ENCODE measurements at places on chromosomes 3 and 15. TPM values are rescaled to one million over a fixed set of nuclear protein-coding genes. Genes with fewer than 3 reads are reported as not detected.

Gene PPP1R14D
- not detected for total RNA-seq

Gene ERC2
- 22.8 TPM for total RNA-seq

Gene STAC
- total RNA-seq, result 1.2 TPM

Gene ACTRT3
- total RNA-seq, result 2.7 TPM

Gene SEMA3G
- total RNA-seq, result 0.82 TPM

Gene CHSY1
- total RNA-seq, result 38.1 TPM

Gene NR2F2
- 1.6 TPM for total RNA-seq

Gene UROC1
- not detected for total RNA-seq

Gene GRIP2
- total RNA-seq, result 0.82 TPM

Gene CPNE9
- 0.66 TPM for total RNA-seq

Gene FEZF2
- total RNA-seq, result not detected
